ENCODE measurements at places on chromosomes 3 and 15. TPM values are rescaled to one million over a fixed set of nuclear protein-coding genes. Genes with fewer than 3 reads are reported as not detected.
A peak's percentile ranks its signal among the peaks of the same experiment; 100 is the strongest.

GRCh38 chr15:73386886-73387506 is 18.2 kb upstream of the HCN4 start:
- DNase-seq: no peak

DNA sequence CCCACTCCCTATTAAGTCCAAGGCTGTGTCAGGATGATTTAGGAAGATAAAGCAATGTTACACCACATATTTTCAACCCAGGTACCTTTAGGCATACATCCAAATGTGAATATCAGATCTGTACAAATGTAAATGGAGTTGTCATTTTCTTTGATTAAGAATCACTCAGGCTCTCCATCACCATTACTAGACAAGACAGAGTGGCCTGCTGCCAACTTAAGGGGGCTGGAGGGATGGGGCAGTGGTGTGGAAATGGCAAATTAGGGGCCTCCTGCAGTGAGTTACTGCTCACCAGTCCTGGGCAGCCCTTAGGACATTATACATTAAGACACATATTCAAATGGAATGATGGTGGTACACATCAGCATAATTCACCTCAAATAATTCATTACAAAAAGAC is 211.0 kb downstream of the TNIK start:
- no peak for DNase-seq

DNA sequence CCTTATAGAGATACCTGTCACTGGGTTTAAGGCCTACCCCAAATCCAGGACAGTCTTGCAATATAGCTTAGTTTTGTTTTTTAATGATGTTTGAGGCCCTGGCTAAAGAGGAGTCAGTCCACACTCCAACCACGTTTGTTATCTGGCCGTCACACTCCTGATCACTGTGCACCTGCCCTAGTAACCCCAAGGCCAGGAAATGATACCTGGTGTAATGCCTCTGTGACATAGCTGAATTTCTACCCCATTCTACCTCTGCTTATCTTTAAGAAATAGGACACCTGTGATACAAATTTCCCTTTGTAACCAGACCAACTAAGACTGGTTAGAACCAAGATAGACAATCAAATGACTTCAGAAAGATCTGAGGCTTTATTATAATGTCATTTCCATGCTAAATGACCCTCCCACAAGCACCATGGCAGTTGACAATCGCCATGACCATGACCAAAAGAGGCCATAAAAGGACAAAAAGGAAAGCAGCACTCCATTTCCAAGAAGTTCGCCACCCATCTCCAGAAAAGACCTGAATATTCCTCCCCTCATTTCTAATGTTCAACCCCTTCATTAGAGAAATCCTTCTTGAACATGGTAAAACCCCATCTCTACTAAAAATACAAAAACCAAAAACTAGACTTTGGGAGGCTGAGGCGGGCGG is 4.8 kb upstream of the RTP3 start:
- peak; percentile 2 for DNase-seq

ZNF620 gene
- 1.1 TPM for polyA plus RNA-seq

EIF2B5 gene
- polyA plus RNA-seq: 58.2 TPM

GRCh38 chr3:141091426-141091825 is 40.3 kb downstream of the SPSB4 start:
- DNase-seq: no peak

DNA sequence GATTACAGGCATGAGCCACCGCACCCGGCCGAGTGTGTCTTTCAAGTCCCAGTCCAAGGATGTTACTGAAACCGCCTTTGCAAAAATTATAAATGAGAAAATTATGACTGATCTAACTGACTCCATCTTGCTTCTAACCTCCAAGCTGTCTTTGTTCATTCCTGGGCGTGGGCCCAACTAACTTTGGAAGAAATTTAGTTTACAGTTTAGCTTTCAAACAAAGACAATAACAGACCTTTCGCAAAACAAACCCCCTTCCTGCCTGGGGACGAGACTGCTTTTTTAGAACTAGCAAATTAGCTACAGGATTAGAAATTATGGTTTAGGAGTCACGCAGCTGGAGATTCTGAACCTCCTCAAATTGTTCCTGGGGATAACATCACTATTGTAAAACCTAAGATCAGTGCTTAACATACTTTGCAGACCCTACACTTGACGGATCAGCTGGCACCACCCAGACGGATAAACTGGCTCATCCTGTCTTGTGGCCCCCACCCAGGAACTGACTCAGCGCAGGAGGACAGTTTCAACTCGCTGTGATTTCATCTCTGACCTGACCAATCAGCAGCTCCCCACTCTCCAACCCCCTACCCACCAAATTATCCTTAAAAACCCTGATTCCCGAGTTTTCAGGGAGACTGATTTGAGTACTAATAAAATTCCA is 23.8 kb downstream of the NANOGP8 start:
- DNase-seq: no peak

DNA sequence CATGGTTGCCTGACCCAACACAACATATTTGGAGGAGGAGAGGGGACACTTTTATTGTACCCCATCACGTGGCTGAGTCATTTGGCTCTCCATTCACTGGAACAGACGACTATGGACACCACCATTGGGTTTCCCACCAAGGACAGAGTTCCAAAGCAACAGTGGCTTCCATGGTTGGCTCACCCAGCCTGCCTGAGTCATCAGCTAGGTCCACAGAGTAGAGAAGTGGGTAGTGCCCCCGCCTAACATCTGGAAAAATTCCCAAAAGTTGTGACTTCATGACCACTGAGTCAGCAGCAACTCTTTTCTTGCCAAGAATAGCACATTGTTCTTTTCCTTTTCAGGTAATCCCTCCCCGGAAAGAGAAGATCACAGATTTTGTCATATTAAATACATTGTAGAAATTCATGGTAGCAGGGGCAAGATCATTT is 3.0 kb upstream of the PPP1R2 start:
- peak; percentile 55 for DNase-seq

GRAMD1C gene
- polyA plus RNA-seq: 1.3 TPM

- DNase-seq: peak; percentile 62
Measured at GRCh38 chr3:126261037-126261436, 80.7 kb upstream of the ALDH1L1 start.

DNA sequence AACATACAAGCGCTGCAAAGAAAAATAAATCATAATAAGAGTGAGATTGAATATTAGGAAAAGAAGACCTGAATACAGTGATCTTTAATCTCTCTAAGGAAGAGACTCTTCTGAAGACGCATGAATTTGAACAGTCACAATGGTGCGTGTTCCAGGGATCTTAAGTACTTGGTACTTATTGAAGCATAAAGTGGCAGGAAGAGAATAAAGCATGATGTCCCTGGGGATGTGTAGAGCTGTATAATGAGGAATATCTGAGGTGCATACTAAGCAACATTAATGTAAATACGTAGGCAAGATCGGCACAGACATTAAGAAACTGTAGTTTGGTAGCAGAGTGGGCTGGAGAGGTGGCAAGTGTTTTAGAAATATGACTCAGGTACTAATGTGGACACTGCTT is 246.2 kb upstream of the MCTP2 start:
- no peak for DNase-seq

DNA sequence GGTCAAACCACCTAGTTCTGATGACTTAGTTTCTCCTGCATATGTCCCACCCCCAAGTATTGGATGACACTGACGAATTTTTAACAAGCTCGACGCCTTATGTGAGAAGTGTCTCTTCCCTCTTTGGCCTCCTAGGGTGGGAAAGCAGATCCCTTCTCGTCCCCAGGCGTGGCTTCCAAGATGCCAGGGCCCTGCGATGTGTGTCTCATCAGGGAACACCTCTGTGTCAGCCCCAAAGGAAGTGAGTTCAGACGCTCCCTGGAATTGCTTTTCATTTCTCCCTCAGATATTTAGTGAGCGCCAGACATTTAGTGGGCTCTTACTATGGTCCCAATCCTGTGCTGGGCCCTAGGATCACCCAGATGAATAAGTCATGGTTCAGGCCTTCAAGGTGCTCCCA is 212.7 kb upstream of the NR2E3 start:
- DNase-seq: no peak

WDR72 gene
- not detected for polyA plus RNA-seq

DNA sequence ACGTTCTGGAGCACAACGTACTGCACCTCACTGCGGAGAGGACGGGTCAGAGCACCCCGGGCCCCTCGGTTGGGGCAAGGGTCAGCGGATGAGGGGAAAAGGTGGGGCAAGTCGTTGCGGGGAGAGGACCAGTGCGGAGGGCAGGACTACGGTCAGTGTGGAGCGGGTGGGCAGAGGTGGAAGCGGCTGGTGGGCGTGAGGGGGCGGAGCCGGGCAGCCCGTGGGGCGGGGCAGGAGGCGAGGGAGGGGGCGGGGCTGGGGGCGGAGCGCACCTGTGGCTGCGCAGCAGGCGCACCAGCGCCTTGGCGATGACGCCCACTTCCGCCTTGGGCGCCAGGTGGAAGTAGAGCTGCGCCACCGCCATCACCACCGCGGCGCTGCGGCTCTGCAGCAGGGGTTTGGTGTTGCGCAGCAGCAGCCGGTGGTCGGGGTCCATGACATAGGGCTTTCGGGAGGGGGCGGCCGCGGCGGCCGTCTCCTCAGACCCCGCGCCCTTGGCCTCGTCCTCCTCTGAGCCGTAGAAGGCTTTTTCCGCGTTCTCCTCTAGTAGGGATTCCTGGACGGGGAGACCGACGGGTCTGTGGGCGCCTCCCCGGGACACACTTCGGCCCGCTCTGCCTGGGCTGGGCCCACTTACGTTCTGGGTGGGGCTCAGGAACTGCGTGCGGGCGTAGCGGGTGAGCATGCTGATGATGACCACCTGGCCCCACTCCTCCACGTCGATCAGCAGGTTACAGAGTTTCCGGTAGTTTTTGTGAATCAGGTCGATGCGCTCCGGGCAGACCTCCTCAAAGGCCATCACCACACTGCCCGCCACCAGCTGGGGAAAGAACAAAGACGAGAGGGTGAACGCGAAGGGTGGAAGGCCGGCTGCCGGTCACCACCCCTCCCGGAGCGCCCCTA is 29.2 kb downstream of the AP3B2 start:
- no peak for DNase-seq

DNA sequence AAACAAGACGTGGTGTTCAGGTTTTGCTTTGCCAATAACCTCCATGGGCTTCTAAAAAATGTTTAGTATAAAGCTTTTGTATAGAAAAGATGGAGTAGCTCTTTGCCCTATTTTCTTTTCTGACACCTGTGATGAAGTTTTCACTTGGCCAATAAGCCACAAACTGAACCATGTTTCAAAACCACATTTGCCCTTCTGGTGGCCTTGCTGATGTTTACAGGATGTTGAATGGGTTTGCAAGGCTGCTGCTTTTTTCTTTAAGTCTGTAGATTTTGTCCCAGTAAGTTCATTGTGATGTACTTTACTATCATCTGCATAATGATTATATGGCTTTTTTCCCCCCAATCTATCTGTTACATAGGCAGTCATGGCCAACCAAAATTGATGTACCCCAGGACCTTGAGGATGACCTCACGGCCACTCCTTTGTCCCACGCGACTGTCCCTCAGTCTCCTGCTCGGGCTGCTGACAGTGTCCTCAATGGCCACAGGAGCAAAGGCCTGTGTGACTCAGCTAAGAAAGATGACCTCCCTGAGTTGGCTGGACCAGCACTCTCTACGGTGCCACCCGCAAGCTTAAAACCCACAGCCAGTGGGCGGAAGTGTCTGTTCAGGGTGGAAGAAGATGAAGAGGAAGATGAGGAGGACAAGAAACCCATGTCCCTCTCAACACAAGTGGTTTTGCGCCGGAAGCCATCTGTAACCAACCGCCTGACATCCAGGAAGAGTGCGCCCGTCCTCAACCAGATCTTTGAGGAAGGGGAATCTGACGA is 60.8 kb downstream of the SNRK start:
- DNase-seq: no peak

THPO gene
- 0.19 TPM for polyA plus RNA-seq

GRCh38 chr3:38130631-38131065 is 6.3 kb downstream of the ACAA1 start:
- DNase-seq: no peak

GRCh38 chr3:27483117-27484014 is 818 bp downstream of the SLC4A7 start:
- peak; percentile 49 for DNase-seq

DNA sequence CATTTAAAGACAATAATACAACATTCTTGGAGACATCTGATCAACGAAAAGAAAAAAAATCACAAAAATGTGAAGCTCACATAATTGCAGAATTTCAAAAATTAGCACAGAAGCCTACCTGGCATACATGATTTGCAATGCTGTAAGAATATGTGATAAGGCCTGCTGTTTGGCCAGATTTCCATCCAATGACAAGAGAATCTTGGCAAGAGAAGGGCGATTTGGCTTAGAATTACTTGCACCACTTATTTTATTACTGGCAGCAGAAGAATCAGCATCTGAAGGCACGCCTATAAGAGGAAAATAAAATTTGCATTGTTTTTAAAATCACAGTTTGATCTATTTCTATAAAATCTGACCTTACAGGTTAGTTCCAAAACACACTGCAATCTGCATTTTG is 70.3 kb upstream of the OCA2 start:
- DNase-seq: no peak

GRCh38 chr15:88563638-88564037 is 17.2 kb upstream of the DET1 start:
- DNase-seq: no peak

DNA sequence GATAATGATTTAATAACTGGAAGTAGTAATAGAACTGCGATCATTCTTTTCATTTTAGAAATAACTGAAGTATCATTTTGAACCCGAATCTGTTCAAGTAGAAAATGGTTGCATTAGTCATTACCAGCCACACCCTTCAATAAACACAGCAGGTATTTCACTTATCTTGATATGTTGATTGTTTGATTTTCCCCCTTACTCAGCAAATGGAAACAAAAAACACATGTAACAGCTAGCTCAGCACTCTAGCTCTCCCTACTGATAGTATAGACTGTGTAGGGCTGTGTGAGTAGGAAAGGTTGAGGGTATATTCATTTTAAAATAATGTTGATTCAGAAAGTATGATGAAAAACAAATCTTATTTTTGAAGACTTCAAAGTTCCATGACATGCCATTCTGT is 1.1 kb upstream of the GPR149 start:
- DNase-seq: no peak

GRM2 gene
- 0.03 TPM for polyA plus RNA-seq

GRCh38 chr3:14879211-14879874 is 60.6 kb downstream of the FGD5 start:
- DNase-seq: peak; percentile 65

MESP2 gene
- not detected for polyA plus RNA-seq

Data from heart left ventricle (tissue), 16 donors.